Large intestine (tissue), 12 donors: ENCODE measurements at places on chromosomes 4 and X. TPM values are rescaled to one million over a fixed set of nuclear protein-coding genes. Genes with fewer than 3 reads are reported as not detected.

DNA sequence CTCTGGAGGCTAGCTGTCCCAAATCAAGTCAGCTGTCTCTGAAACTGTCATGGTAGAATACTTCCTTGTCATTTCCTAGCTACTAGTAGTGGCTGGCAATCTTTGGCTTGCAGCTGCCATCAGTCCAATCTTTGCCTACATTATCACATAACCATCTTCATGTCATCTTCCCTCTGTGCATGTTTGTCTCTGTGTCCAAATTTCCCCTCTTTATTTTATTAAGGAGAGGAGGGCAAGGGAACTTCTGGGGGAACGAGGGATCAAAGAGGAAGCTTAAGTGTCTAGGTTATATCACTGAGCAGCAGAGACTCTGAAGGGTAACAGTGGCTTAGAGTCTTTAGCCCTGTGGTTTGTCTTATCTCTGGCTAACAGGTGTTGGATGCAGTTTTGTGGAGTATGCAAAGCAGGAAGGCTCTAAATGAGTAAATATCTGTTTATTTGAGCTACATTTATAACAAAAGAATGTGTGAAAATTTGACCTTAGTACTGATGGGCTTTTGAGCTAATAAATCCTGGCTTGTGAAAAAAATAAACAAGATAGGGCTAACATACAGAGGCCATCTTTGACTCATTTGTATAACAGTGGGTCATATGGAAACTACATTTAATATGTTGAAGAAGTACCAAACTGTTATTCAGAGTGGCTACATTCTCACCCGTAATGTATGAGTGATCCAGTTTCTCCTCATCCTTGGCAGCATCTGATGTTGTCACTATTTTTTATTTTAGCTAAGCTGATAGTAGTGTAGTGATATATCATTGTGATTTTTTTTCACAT is 49.4 kb upstream of the ENOX2 start:
- H3K4me3 ChIP-seq = no peak overlapping the region
- H3K27ac ChIP-seq = no peak overlapping the region
- no peaks in the 10 kb centered on the region for H3K4me1 ChIP-seq
- H3K27me3 ChIP-seq = no peaks in the 10 kb centered on the region
- DNase-seq = no peak

DNA sequence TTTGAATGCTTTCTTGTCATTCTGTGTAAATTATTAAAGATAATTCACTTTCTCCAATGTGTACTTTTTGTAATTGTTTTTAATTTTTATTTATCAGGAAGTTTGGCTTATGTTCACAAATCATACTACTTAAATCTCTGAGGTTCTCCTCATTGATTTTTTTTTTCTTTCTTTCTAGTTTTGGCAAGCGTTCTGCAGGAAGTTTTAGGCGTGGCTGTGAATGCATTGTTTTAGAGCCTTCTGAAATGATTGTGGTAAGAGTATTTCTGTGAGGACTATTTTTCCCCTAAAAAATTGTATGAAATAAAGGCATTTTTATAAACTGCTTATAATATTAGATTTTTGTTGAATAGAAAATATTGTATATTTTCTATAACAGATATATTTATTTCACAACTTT is 135.8 kb downstream of the RAPGEF2 start:
- H3K4me3 ChIP-seq = no peak overlapping the region
- H3K27me3 ChIP-seq = no peaks in the 10 kb centered on the region
- no peak for DNase-seq
- peaks cover 2% of the 10 kb centered on the region for H3K36me3 ChIP-seq

- H3K27ac ChIP-seq = no peak overlapping the region
- H3K27me3 ChIP-seq = no peaks in the 10 kb centered on the region
- H3K36me3 ChIP-seq = no peaks in the 10 kb centered on the region
- DNase-seq = no peak
Observed at GRCh38 chrX:36583674-36584073, 424.5 kb upstream of the FAM47C start.

GRCh38 chrX:39439906-39440798 is 638.9 kb downstream of the MID1IP1 start:
- peak overlapping the region; percentile 15 for H3K27ac ChIP-seq
- peaks cover 31% of the 10 kb centered on the region for H3K4me1 ChIP-seq
- no peaks in the 10 kb centered on the region for H3K36me3 ChIP-seq
- DNase-seq = no peak

- no peak overlapping the region for H3K4me3 ChIP-seq
- H3K27ac ChIP-seq = no peak overlapping the region
- H3K4me1 ChIP-seq = no peaks in the 10 kb centered on the region
- DNase-seq = no peak
- H3K36me3 ChIP-seq = peaks cover 5% of the 10 kb centered on the region
Observed at GRCh38 chrX:103378990-103379389, 2.7 kb downstream of the BEX3 start.

- H3K27me3 ChIP-seq = no peaks in the 10 kb centered on the region
- no peaks in the 10 kb centered on the region for H3K36me3 ChIP-seq
- no peak overlapping the region for H3K4me3 ChIP-seq
- no peak overlapping the region for H3K27ac ChIP-seq
- no peak for DNase-seq
Observed at GRCh38 chrX:39983715-39984114, 114.0 kb downstream of the BCOR start.

DNA sequence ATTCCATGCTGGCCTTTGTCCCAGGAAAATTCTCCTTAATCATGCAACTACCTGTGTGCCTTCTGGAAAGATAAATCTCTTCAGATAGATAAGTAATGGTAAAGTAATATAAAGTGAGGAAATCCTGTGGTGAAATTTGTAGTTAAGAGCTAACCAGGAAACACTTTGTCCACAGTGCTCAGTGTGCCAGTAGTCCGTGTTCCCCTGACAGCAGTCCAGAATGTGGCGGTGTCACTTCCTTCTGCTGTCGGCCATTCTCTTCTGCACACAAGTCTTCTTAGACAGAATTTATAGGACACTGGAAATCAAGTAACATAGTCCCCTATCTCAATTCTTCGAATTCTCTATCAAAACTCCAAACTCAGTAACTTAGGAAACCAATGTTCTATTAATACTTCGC is 5.7 kb upstream of the CXXC4 start:
- no peaks in the 10 kb centered on the region for H3K27me3 ChIP-seq
- H3K27ac ChIP-seq = peak overlapping the region; percentile 85
- H3K4me1 ChIP-seq = peaks cover 32% of the 10 kb centered on the region
- no peak overlapping the region for H3K4me3 ChIP-seq
- peak; percentile 70 for DNase-seq

DNA sequence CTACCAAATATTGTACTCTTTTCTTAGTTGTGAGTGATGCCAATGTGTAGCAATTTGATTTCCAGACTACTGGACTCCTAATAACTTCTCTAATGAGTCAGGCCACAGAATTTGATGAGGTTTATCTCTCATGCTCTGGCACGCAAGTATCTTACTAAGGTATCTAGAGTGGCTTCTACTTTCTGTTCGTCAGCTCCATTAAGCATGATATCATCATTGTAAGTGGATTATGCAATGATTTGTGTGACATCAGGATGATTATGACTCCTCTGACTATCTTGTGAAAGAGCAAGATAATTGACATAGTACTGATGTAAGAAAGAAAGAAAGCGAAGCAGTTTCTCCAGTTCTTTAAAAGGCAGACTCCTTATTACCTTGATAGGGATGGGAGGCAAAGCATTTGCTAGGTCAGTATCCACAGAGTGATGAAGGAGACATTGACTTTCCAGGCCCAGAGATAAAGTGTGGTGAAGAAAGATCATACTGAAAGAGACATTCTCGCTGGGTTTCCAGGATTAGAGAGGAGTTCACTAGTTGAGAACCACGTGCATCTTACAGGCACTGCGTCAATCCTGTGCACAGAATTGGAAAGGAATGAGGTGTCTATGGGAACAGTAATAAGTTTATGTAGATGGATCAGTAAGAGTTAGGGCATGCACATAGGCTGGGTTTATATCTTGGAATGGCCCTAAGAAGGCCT is 161.9 kb upstream of the STK26 start:
- no peak overlapping the region for H3K4me3 ChIP-seq
- no peaks in the 10 kb centered on the region for H3K36me3 ChIP-seq
- no peaks in the 10 kb centered on the region for H3K4me1 ChIP-seq
- H3K27me3 ChIP-seq = no peaks in the 10 kb centered on the region

DNA sequence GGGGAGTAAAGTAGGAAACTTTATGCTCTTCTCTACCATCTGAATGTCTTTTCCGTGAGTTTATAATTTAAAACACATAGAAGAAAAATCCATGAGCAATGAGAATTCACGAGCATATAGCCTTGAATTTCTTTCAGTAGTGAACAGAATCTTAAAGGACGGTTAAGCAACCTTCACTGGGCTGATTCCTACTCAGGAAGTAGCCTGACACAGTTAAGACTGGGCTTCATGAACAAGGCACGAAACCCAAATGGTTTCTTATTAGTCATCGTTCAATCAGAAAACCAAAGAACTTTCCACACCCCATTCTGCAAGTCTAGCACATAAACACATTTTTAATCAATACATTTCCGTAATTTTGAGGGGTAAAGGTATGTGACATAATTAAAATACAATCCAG is 95.8 kb downstream of the SH3KBP1 start:
- no peaks in the 10 kb centered on the region for H3K4me1 ChIP-seq
- no peaks in the 10 kb centered on the region for H3K36me3 ChIP-seq
- no peak overlapping the region for H3K4me3 ChIP-seq
- DNase-seq = no peak

DNA sequence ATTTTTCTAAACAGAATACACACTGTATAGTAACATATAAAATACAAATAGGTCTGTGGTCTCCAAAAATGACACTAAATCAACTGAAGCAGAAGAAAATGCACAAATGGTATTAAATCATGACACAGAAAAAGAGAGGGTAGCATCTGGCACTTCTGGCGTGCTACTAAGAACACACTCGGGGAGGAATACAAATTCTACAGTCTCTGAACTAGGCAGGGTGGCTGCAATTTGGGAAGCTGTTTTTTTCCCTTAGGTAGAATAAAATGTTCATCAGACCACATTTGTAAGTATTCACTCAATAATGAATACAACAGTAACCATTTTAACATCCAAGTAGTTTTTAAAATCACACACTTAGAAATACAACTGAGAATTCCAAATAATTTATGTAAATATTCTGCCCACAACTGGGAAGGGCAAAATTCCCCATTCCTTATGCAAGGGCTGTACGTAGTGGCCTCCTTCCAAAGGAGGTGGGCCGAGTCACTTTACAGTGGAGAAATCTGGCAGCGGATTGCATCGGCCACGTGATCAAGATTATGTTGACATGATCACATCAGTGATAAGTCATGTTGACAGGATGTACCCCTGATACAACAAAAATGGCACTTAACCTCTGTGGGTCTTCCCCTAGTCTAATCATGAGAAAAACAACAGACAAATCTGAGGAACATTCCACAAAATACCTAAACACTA is 101.1 kb downstream of the TSPAN5 start:
- no peak for DNase-seq
- H3K4me1 ChIP-seq = no peaks in the 10 kb centered on the region
- H3K36me3 ChIP-seq = no peaks in the 10 kb centered on the region
- H3K27ac ChIP-seq = no peak overlapping the region

GRK4 gene
- 5.5 TPM for polyA plus RNA-seq

LDOC1 gene
- polyA plus RNA-seq = 25.9 TPM
